CD14-positive monocyte (primary cell): ENCODE measurements at places on chromosomes 7 and 10.

GRCh38 chr7:20797042-20797461, 10.4 kb upstream of the SP8 start:
- no peak for DNase-seq

GRCh38 chr10:121437596-121437995, 160.6 kb downstream of the FGFR2 start:
- no peak for DNase-seq

GRCh38 chr10:5196702-5197113, at the start of gene AKR1C4:
TSS of gene AKR1C4 (plus strand) at chr10:5196837. CDS start at chr10:5196868, 31 bp downstream.
- DNase-seq, result no peak

GRCh38 chr7:38177621-38178003, 433 bp upstream of the STARD3NL start:
- DNase-seq, result no peak

- DNase-seq, result peak; percentile 15
Observed at GRCh38 chr7:155281398-155281969, 16.2 kb upstream of the INSIG1 start.

- DNase-seq, result no peak
Observed at GRCh38 chr7:43844662-43845061, 24.7 kb downstream of the MRPS24 start.

GRCh38 chr7:28986765-28987110, 28.6 kb upstream of the TRIL start:
- peak; percentile 62 for DNase-seq
